ENCODE measurements at places on chromosomes 3 and 15. TPM values are rescaled to one million over a fixed set of nuclear protein-coding genes. Genes with fewer than 3 reads are reported as not detected.

- DNase-seq, result no peak
Observed at GRCh38 chr3:168249205-168249549, 153.5 kb upstream of the GOLIM4 start.

RAD51 gene
- total RNA-seq, result 27.2 TPM

DNA sequence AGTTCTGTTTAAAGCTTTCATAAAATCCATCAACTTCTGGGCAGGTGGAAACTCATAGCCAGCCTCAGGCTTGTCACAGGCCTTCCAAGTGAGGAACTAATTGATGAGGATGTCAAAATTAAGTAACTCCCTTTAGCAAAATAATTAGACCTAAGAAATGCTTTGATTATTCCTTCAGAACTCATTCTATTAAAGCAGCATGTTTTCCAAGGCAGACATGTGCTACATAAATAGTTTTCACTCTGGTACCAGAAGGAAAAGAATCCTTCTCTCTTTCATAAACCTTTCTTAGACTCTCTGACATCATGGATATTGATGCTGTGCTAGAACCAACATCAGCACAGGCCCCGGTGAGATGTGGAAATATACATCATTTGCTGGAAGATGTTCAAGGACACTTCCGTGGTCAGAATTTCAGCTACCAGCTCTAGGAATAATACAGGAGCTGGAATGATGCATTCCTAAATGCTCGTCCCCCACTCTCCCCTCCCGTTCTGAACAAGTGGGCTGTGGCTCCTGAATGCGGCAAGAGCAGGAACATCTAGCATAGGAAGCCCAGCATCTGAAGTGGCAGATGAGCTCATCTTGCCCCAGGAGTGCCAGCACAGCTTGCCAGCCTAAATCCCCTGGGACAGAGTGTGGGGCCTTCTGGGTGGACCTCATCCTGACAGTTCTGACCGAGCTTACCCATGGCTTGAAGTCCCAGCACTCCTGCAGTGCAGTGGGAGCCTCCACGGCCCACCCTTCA, 82.4 kb downstream of the WWTR1 start:
- DNase-seq, result peak; percentile 18

ITGA11 gene
- not detected for total RNA-seq

DNA sequence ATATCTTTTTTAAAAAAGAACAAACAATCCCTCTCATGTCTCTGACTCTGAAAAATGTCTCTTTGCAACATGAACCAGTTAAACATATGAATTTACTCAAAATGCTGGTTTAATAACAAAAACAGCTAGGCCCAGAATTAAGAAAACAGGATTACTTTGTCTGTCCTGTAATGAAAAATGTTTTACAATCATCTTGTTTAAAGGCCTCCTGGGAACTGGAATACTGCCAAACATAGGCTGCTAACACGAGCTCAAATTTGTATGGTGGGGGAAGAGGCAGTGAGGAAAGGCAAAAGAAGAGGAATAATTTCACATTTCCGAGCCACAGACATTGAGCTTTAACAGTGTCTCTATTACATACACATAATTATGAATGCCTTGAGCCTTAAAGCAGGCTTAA, 61.7 kb upstream of the PPIB start:
- no peak for DNase-seq
